ENCODE measurements at places on chromosomes 7 and 10. TPM values are rescaled to one million over a fixed set of nuclear protein-coding genes. Genes with fewer than 3 reads are reported as not detected.
A peak's percentile ranks its signal among the peaks of the same experiment; 100 is the strongest.

DNA sequence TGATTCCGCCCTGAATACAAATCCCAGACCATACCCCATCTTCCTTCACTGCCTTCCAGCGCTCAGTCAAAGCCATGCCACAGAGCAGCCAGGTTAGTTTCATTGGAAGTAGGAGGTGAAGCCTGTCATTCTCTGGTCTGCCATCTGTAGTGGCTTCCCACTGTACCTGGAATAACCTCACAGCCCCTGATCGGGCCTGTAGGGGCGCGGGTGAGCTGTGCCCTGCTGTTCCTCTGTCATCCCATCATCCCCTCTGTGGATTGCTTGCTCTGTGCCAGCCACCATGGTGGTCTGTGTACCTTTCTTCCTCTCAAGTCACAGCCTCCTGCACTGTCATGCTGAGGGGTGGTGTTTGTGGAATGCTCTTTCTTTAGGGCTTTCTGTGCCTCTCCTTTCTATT lies 155.1 kb downstream of the ZNF22 start:
- H3K27ac ChIP-seq = no peak overlapping the region
- DNase-seq = no peak
- H3K27me3 ChIP-seq = 0 out of 2 replicates have a peak, but pooled peaks cover under 1% of the 10 kb centered on the region
- H3K4me3 ChIP-seq = no peak overlapping the region
- H3K4me1 ChIP-seq = no peaks in the 10 kb centered on the region

The CALCR gene
- total RNA-seq = 0.10 TPM

- no peak for DNase-seq
- H3K36me3 ChIP-seq = no peaks in the 10 kb centered on the region
Observed at GRCh38 chr7:42244828-42245227, 7.8 kb upstream of the GLI3 start.

The INMT gene
- 0.32 TPM for total RNA-seq

The CALML5 gene
- total RNA-seq = not detected

DNA sequence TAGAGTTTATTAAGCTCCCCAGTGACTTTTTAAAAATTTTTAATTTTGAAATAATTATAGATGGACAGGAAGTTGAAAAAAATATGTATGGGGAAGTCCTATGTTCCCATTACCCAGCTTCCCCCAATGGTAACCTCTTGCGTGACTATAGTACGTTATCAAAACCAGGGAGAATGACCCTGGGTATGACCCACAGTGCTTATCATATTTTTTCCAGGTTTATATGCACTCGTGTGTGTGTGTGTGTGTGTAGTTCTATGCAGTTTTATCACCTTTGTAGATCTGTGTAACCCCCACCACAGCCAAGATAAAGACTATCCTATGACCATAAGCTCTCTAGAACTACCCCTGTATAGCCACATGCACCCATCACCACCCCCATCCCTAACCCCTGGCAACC lies 72.8 kb downstream of the TBXAS1 start:
- H3K27me3 ChIP-seq = no peaks in the 10 kb centered on the region
- no peak overlapping the region for H3K27ac ChIP-seq
- H3K36me3 ChIP-seq = no peaks in the 10 kb centered on the region
- no peak overlapping the region for H3K4me3 ChIP-seq
- no peaks in the 10 kb centered on the region for H3K4me1 ChIP-seq
- no peak for DNase-seq

GRCh38 chr7:101911800-101912715 lies 94.6 kb downstream of the CUX1 start:
- no peaks in the 10 kb centered on the region for H3K27me3 ChIP-seq
- H3K4me1 ChIP-seq = peaks cover 4% of the 10 kb centered on the region
- H3K4me3 ChIP-seq = no peak overlapping the region
- H3K36me3 ChIP-seq = peaks cover 3% of the 10 kb centered on the region
- no peak for DNase-seq

GRCh38 chr10:18684416-18684815 lies 25.2 kb downstream of the ARL5B start:
- no peaks in the 10 kb centered on the region for H3K27me3 ChIP-seq
- H3K4me1 ChIP-seq = peaks cover 51% of the 10 kb centered on the region
- no peak overlapping the region for H3K4me3 ChIP-seq

DNA sequence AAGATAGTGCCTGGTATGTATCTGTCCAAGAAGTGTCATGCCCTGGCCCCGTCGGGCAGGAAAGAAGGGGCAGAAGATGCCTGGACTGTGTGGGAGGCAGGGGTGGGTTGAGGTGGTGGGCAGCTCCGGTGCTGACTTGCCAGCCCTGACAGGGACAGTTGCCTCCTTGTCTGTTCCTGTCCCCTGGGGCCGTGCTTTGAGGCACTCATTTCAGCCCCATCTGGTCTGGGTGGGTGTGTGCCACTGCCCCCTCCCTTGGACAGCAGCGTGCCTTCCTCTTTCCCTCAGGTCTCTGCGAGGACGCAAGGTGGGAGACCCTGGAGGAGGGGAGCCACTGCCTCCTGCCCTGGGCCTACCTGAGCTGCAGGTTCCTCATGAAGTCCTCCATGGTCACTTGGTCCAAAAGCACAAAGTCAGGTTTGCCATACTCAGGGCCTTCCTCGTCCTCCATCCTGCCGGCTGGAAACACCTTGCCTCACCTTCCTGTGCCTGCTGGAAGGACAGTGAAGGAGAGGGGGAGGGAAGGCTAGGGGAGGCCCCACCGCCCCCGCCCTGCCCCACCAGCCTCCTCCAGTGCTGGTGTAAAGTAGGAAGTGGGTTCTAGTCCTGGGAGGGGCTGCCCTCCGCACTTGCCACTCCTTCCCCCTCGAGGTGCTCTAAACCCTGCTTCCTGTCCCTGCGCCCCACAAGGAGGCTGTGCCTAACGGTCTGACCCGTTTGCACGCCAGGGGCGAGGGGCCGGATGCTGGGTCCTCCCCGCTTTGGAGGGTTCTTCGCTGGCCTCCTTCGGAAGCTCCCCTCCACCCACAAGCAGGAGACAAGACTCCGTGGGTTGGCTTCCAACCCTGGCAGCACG lies at the start of gene MYO1G:
TSS of gene MYO1G (minus strand) at position 505 of the 856 bp plus-strand sequence. CDS start at position 451, 54 bp downstream.
- DNase-seq = no peak
- H3K4me3 ChIP-seq = no peak within 1 kb of the TSS
- H3K27me3 ChIP-seq = no peaks in the 10 kb centered on the region
- no peaks in the 10 kb centered on the region for H3K4me1 ChIP-seq
- no peak within 1 kb of the TSS for H3K27ac ChIP-seq
- H3K36me3 ChIP-seq = peaks cover 15% of the 10 kb centered on the region

DNA sequence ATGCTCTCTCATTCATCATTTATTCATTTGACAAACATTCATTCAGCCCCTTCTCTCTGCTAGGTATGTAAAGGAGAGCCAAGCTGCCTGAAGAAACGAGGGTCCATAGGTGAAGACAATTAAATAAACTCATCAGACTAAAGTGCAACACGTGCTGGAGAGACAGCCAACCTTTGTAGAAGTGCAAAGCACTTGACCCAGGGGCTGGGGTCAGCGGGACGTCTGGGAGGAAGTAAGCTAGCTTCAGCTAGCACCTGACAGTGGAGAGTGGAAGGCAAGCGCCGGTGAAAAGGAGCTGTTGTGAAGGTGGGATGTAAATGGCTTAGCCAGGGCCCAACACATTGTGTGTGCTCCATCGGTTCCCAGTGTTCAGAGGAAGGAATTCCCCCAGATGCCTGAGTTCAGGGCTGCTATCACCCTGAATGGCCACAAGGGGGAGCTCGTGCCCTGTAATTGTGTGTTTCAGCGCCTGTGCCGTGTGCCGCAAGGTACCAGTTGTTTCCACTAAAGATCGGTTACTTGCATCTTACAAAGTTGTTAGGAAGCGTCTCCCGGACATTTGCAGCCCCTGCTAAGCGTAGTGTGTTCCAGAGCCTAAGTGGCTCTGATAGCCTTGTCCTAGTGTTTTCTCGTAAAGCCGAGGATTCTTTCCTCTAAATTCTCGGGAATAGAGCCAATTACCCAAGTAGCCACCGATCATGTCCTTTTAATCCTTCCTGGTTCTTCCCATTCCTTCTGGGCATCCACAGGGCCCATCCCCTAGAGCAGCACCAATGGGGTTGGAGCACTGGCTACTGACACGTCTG lies 30.6 kb downstream of the TLX1 start:
- H3K4me3 ChIP-seq = peak overlapping the region; percentile 47
- no peaks in the 10 kb centered on the region for H3K27me3 ChIP-seq
- DNase-seq = peak; percentile 72
- H3K27ac ChIP-seq = no peak overlapping the region
- H3K4me1 ChIP-seq = peaks cover 15% of the 10 kb centered on the region

GRCh38 chr10:75003891-75004290 lies 107.6 kb upstream of the SAMD8 start:
- H3K27me3 ChIP-seq = no peaks in the 10 kb centered on the region
- H3K36me3 ChIP-seq = no peaks in the 10 kb centered on the region
- no peaks in the 10 kb centered on the region for H3K4me1 ChIP-seq
- H3K27ac ChIP-seq = no peak overlapping the region
- DNase-seq = no peak

The EPC1 gene
- 20.1 TPM for total RNA-seq

The ASZ1 gene
- not detected for total RNA-seq

The NPSR1 gene
- not detected for total RNA-seq

- H3K4me1 ChIP-seq = peaks cover 3% of the 10 kb centered on the region
- no peaks in the 10 kb centered on the region for H3K36me3 ChIP-seq
- DNase-seq = no peak
- no peaks in the 10 kb centered on the region for H3K27me3 ChIP-seq
- H3K4me3 ChIP-seq = no peak overlapping the region
Observed at GRCh38 chr7:129069021-129069420, 14.1 kb upstream of the TNPO3 start.

- H3K27me3 ChIP-seq = no peaks in the 10 kb centered on the region
- H3K36me3 ChIP-seq = no peaks in the 10 kb centered on the region
- H3K27ac ChIP-seq = no peak overlapping the region
- H3K4me1 ChIP-seq = no peaks in the 10 kb centered on the region
Observed at GRCh38 chr7:35993113-35993512, 159.9 kb upstream of the EEPD1 start.

GRCh38 chr7:139702313-139702731 lies 75.5 kb downstream of the HIPK2 start:
- H3K36me3 ChIP-seq = 0 out of 2 replicates have a peak, but pooled peaks cover 3% of the 10 kb centered on the region
- H3K4me1 ChIP-seq = 0 out of 2 replicates have a peak, but pooled peaks cover 4% of the 10 kb centered on the region
- no peak overlapping the region for H3K27ac ChIP-seq
- DNase-seq = no peak

GRCh38 chr7:117163101-117163500 lies 159.8 kb downstream of the WNT2 start:
- no peak for DNase-seq
- no peaks in the 10 kb centered on the region for H3K36me3 ChIP-seq
- H3K4me3 ChIP-seq = no peak overlapping the region
- H3K27me3 ChIP-seq = no peaks in the 10 kb centered on the region

The RET gene
- total RNA-seq = 5.9 TPM

DNA sequence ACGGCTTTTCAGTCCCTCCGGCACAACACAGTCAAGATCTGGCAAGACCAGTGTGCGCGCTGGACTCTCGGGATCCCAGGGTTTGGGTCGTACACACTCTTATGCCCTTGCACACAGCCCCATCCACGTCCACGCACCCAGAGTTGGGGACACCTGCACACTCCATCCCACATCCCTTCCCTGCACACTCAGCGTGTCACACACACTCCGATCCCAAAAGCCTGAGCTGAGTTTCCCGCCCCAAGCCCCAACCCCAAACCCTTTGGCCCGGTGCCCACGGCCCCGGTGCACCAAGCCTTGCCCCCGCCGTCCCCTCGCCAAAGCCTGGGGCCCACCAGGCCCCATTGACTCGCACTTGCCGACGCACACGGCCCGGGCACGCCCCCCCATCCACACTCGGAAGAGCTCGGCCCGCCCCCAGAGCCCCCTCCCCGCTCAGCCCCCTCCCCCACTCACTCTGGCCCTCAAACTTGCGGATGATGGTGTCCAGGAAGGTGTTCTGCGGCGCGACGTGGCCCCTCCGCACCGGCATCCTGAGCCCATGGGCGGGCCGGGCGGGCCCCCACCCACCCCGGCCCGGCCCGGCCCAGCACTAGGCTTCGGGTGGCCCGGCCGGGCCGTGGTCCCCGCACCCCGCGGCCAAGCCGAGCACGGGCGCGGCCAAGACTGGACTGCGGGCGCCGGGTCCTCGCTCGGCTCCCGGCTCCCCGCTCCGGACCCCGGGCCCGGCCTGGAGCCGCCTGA lies 567 bp downstream of the KCNH2 start:
- peaks cover 30% of the 10 kb centered on the region for H3K27me3 ChIP-seq
- H3K4me1 ChIP-seq = peaks cover 34% of the 10 kb centered on the region
- H3K27ac ChIP-seq = peak overlapping the region; percentile 55

The NOS3 gene
- total RNA-seq = 35.8 TPM

GRCh38 chr10:36254199-36254598 lies 612.1 kb upstream of the FZD8 start:
- DNase-seq = no peak
- H3K4me1 ChIP-seq = no peaks in the 10 kb centered on the region
- no peaks in the 10 kb centered on the region for H3K27me3 ChIP-seq
- H3K4me3 ChIP-seq = no peak overlapping the region
- no peak overlapping the region for H3K27ac ChIP-seq

The DYNC1I1 gene
- not detected for total RNA-seq

DNA sequence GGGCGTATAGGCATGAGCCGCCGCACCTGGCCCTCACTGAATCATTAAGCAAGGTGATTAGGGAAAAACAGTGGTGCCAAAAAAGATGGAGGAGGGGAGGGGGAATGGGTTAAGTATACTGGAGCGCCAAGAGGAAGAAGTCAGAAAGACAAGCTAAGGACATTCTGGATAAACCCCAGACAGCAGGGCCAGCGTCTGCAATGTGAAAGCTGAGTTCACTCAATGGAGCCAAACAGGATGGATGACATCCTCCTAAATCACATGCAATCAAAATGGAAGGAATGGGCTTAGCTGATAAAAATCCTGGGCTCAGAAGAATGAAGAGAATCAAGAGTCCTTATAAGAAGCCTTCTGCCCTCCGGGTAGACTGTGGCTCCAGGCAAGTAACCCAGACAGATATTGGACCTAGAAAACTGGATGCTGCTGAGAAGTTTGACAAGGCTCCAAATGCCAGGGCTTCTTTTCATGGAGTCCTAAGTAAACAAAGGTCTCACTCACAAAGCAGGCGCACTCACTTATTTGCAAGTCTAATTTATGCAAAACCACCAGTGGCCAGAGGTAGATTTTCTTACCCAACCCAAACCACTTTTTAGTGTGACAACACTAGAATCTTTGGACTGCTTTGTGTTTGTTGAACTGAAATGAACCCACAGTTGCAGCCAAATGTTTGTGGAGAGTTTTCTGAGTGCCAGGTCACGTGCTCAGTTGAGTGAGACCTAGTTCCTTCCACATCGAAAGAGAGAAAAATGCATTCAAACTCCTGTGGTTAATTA lies 519.1 kb upstream of the AUTS2 start:
- no peak overlapping the region for H3K4me3 ChIP-seq
- no peaks in the 10 kb centered on the region for H3K27me3 ChIP-seq
- H3K27ac ChIP-seq = no peak overlapping the region
- no peaks in the 10 kb centered on the region for H3K4me1 ChIP-seq
- DNase-seq = no peak
- H3K36me3 ChIP-seq = no peaks in the 10 kb centered on the region

DNA sequence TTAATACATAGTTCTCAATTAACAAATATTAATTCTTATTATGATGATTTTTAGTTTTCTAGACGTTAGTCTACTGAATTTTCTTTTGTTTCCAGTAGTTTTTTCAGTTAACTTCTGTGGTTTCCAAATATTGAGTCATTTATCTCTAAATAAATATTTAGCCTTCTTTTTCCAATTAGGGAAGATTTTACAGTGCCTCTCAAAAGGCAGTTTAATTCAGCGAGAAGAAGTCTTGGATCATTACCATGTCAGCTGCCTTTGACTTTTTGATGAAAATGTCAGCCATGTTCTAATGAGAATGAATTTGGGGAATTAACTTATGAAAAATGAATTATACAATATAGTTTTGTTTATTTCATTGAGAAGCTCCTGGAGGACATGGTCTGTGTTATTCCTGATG lies 90.0 kb downstream of the CDK14 start:
- H3K27ac ChIP-seq = no peak overlapping the region
- no peaks in the 10 kb centered on the region for H3K27me3 ChIP-seq
- no peaks in the 10 kb centered on the region for H3K4me1 ChIP-seq
- H3K4me3 ChIP-seq = no peak overlapping the region
- no peaks in the 10 kb centered on the region for H3K36me3 ChIP-seq
- DNase-seq = no peak

All from HCT116 (cell line).